ENCODE measurements at places on chromosomes 1 and 21.

- peak; percentile 97 for DNase-seq
Measured at GRCh38 chr21:36909901-36910561, 56.4 kb downstream of the HLCS start.

DNA sequence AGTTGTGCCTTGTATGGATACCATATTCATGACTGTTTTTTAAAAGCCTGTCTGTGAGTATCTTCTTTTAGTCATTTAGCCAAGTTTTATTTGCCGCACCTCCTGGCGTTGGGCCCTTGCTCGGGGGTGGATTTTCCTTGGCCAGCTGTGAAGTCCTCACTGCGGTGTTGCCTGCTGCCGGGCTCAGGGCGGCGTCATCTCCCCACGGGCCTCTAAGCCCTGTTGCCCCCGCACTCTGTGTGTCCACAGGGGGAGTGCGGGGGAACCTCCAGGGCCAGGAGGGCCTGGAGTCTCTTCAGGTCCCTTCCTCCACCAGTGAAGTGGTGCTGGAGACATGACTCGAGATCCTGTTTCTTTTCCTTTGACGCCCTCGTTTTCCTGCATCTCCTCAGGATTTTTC lies 65.8 kb upstream of the DIP2A start:
- no peak for DNase-seq

GRCh38 chr1:16721871-16722641 lies 18.3 kb upstream of the RNU1-4 start:
- no peak for DNase-seq

DNA sequence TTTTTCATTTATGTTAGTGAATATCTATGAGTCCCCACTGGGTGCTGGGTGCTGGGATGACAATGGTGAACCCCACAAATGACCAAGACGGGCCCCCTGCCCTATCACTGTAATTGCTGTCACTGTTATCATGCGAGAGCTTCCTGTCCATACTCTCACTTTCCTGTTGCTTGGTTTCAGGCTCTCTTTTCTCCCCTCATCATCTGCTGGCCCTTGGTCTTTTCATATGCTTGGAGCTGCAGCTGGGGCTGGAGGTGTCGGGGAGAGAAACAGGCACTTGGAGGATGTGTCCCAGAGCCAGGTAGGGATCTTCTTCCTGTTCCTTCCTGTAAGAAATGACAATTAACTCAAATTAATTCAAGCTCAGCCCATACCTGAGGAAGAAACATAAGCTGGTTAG lies 348.0 kb downstream of the PTPRU start:
- no peak for DNase-seq

- peak; percentile 83 for DNase-seq
Measured at GRCh38 chr1:232923739-232924386, 26.5 kb upstream of the NTPCR start.

DNA sequence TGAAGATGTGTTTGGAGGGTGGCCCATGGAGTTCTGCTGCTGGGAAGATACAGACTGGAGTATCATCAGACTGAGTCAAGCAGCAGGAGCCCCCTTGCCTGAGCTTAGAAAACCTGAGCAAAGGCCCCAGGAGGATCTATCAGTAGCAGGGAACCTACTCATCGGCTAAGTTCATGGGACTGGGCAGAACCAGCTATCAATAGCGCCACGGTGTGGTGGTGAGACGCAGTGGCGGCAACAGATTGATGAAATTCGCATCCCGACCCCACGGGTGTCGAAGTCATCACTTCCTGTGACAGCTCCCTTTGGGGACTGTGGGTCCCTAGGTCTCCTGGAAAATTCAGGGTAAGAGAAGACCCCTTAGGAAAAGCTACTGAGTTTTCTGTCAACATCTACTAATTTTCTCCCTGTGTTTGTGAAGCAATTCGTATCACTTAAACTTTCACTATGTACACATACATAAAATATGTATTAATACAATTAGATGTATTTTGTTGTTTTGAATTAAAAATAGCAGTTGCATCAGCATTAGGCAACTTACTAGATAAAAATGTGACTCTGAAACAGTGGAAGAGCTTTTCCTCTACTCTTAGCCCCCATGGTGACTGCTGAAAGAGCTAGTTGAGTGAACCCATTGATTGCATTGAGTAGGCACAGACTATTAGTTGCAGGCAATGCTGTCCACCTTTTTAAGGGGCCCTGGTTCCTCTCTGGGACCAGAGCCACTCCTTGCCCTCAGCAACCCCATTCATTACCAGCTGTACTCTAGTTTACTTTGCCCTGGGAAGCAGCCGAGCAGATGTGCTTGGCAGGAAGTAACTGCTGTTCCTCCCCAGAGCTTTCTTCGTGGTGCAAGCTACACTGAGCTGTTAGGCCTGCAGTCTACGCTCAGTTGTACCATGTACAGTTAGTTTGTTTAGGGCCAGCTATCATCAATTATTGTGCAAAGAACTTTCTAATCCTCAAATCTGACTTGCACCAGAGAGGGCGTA lies 7.3 kb upstream of the CACNA1S start:
- no peak for DNase-seq

- peak; percentile 25 for DNase-seq
Measured at GRCh38 chr1:157137408-157138219, 581 bp downstream of the ETV3 start.

DNA sequence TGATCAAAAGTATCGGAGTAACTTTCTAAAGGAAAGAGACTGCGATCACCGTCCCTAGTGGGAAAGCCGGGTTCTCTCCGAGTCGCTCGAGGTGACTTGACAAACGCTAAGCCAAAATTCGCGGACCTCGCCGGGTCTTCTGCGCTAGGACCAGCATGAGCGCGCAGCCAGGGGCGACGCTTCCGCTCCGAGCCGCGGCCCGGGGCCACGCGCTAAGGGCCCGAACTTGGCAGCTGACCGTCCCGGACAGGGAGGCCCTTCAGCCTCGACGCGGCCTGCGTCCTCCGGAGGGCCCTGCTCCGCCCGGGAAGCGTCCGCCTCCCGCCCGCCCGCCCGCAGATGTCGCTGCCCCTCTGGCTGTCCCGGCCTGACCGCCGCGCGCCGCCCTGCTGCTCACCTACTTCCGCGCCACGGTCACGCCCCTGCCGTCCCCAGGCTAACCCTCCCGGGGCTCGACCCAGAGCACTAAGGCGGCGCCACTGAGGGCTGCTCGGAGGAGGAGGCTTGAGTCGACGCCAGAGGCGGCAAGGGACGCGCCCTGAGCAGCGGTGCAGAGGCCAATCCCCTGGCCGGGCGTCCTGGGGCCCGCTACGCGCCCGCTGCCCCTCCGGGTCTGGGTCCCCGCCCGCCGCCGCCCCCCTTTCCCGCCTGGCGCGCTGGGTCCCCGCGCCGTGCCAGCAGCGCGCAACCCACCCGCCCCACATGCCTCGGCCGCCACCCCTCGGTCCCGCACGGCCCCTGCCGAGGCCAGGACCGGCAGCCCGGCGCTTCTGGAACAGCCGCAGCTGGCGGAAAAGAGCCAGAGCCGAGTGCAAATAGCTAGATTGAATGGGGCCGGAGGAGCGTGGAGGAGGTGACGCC lies 896 bp upstream of the DUSP10 start:
- peak; percentile 79 for DNase-seq
